Mammary epithelial cell (primary cell): ENCODE measurements at places on chromosomes 12 and 14. TPM values are rescaled to one million over a fixed set of nuclear protein-coding genes. Genes with fewer than 3 reads are reported as not detected.

Gene SLC5A8
- total RNA-seq = not detected in 2 replicates

Gene MLXIP
- 41.8 and 53.6 TPM in 2 replicates for total RNA-seq

Gene DPY19L2
- total RNA-seq = 0.61 and 0.92 TPM in 2 replicates

Gene GSG1
- total RNA-seq = not detected in 2 replicates

GRCh38 chr14:65410640-65411039 is 1.9 kb upstream of the FUT8 start:
- DNase-seq = no peak

GRCh38 chr12:44774815-44775411 is 101.2 kb downstream of the NELL2 start:
- peak; percentile 15 for DNase-seq

DNA sequence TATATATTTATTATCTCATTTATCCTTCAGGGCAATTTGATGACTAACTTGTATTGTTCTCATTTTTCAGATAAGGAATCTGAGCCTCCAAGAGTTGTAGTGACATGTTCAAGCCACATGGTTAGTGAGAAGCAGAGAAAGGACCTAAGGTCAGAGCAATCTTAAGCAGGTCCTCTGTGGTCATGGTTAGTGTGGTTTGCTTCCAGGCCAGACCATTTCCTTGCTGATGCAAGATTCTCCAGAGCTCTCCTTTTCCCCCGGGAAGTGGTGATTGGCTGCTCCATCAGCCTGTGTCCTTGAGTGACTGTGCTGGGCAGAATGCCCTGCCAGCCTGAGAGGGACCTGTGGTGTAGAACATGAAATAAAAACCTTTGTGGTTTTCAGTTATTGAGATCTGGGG is 141.3 kb downstream of the KTN1 start:
- DNase-seq = peak; percentile 92

GRCh38 chr12:64864319-64864718 is 39.9 kb downstream of the TBC1D30 start:
- no peak for DNase-seq

- DNase-seq = no peak
Observed at GRCh38 chr12:25382311-25383106, 131.8 kb upstream of the KRAS start.

GRCh38 chr14:81516986-81517797 is 16.5 kb downstream of the SEL1L start:
- DNase-seq = no peak

DNA sequence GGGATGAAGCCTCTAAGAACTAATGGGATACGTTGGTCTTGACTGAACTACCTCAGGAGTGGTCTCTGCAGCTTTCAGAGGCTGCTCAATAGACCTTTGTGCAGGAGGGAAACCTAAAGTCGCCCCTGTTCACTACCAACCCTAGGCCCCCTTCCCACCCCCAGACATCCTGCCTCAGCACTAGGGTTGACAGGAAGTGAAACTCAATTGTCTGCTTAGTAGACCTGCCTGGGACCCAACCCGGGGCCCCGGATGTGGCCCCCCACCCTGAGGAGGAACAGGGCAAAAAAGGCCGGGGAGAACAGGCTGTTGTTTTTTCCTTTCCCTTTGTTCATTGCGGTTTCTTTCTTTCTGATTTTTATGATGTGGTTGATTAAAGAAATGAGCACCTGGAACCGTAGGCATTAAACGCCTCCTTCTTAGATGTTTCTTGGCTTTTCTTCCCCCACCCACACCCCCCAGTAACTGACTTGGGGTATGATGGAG is 1.6 kb upstream of the DGKA start:
- no peak for DNase-seq

- DNase-seq = no peak
Observed at GRCh38 chr12:125674554-125675338, 609.5 kb downstream of the AACS start.
